ENCODE measurements at places on chromosomes 5 and 9.

GRCh38 chr9:109868207-109868606 lies 88.2 kb downstream of the PALM2AKAP2 start:
- no peak for DNase-seq

GRCh38 chr9:16058131-16058549 lies 505.3 kb downstream of the CCDC171 start:
- no peak for DNase-seq

DNA sequence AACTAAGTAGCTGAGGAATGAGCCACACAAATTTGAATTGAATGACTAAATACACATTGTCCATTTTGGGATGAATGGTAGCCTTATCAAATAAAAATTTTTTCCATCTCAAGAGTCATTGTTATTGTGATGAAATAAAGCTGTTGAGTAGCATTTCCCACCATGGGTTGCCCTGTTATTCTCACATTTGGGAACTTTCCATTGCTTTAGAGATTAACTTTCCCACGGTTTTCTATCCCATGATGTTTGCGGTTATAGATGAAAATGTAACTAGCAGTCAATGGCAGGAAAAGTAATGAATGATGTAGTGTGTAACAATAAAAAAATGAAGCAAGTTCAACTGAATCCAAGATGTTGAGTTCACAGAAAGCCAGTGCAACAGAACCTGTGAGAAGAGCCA lies 59.9 kb upstream of the PLPP1 start:
- DNase-seq: no peak

- no peak for DNase-seq
These were observed 177.0 kb upstream of the PPP1R26 start for GRCh38 chr9:135302329-135303279.

GRCh38 chr5:158147227-158147626 lies 288.3 kb upstream of the CLINT1 start:
- DNase-seq: no peak

- DNase-seq: no peak
These were observed 61.3 kb upstream of the STXBP1 start for GRCh38 chr9:127550751-127551150.

DNA sequence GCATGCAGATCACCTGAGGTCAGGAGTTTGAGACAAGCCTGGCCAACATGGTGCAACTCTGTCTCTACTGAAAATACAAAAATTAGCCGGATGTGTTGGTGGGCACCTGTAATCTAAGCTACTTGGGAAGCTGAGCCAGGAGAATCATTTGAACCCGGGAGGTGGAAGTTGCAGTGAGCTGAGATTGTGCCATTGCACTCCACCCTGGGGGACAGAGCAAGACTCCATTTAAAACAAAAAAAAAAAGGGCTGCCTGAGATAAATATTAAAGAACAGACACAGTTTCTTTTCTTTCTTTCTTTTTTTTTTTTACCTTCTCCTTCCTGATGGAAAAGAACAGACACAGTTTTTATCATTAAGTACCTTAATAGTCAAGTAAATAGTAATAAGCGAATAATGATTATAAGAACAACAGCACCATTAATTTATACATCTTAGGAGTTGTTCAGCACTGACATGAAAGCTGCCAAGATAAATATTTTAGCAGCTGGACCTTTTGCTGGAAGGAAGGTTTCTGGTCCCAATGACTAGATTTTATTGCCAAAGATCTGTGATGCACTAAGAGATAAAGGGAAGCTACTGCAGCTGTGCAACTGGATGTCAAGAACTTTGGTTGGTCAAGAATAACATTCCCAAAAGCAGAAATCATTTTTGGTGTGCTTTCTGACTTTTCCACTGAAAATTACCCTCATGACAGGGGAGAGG lies 7.0 kb downstream of the CENPP start:
- DNase-seq: no peak

GRCh38 chr9:74644023-74644422 lies 146.9 kb downstream of the RORB start:
- DNase-seq: no peak

- no peak for DNase-seq
These were observed 81.2 kb downstream of the ZNF618 start for GRCh38 chr9:113957351-113957750.

DNA sequence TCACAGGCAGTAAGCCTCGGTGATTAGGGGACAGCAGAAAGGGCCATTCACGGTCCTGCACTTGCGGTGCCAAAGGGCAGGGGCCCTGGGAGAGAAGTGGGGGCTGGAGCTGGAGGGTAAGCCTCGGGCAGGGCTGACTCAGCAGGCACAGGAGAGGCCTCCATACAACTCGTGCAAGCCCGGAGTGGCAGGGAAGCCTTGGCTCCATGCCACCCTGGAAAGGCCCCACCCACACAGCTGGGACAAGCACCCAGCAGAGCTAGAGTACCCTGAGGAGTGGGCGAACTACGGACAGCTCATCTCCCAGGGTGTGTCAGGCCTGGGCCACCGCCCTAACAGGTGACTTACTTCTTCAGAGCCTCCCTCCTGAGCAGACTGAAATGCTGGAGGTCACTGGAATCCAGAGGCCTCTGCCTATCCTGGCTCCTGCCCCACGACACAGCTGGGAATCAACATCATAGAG lies 5.6 kb upstream of the CAMK2A start:
- no peak for DNase-seq

GRCh38 chr5:124906339-124907097 lies 160.1 kb upstream of the ZNF608 start:
- peak; percentile 37 for DNase-seq
